Right lung (tissue), 10 donors: ENCODE measurements at places on chromosomes 1 and 21. TPM values are rescaled to one million over a fixed set of nuclear protein-coding genes. Genes with fewer than 3 reads are reported as not detected.
A peak's percentile ranks its signal among the peaks of the same experiment; 100 is the strongest.

OLFML2B gene
- polyA plus RNA-seq = 10.2 TPM

RORC gene
- 10.7 TPM for polyA plus RNA-seq

MR1 gene
- 7.7 TPM for polyA plus RNA-seq

WDR3 gene
- 38.1 TPM for polyA plus RNA-seq

HJV gene
- polyA plus RNA-seq = not detected

DNA sequence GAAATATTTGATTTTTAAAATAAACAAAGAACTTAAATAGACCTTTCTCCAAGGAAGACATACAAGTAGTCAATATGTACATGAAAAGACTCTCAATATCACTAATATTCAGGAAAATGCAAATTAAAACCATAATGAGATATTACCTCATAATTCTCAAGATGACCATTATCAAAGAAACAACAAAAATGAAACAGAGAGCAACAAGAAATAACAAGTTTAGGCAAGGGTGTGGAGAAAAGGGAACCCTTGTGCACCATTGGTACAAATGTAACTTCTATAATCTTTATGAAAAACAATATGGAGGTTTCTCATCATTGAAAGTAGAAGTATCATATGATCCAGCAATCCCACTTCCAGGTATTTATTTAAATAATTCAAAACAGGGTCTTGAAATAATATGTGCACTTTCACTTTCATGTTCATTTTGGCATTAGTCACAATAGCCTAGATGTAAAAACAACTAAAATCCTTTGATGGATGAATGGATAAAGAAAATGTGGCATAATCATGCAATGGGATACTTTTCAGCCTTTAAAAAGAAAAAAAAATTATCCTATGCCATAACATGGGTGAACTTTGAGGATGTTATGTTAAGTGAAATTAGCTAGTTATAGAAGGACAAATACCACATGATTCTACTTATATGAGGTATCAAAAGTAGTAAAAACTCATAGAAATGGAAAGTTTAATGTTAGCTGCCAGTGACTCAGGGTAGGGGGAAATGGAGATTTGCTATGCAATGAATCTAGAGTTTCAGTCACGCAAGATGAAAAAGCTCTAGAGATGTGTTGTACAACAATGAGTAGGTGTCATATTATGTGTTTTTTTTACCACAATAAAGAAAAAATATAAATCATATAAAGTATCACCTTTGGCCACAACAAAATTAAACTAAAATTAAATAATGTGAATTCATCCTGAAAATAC lies 114.5 kb upstream of the LYPLAL1 start:
- no peak for DNase-seq

DNA sequence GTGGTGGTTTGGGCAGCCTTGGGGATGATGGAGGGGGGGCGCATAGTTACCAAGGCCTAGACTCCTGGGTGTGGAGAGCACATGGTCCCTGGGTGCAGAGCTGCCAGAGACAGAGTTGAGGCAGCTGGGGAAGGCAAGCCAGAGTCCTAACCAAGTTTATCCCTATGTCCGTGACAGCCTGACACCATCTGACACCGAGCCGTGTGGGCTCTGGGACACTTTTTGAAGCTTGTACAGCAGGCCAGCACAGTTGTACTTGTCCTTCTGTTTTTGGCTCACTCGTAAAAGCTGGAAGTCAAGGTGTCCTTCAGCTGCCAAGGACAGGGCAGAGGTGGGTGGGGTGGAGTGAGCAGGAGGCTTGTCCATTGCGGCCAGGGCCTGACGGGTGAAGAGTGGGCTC lies 28.5 kb downstream of the SLC26A9 start:
- DNase-seq = no peak

DNA sequence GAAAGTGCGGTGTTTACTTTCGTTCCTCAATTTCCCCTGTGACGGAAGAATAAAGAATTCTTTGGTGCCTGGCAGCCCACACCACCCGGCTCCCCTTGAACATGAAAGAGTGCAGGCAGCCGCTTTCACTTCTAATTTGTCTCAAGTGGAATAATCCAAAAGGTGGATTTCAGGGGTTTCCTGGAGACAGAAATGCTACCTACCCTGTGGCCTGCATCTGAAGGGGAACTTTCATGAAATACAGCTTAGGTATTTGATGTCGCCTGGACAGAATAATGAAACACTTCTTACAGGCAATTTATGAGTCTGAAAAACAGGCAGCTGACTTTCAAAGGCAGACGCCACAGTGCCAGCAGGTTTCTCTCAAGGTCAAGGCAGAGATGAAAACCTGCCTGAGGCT lies 169.5 kb upstream of the USP24 start:
- peak; percentile 32 for DNase-seq

DNA sequence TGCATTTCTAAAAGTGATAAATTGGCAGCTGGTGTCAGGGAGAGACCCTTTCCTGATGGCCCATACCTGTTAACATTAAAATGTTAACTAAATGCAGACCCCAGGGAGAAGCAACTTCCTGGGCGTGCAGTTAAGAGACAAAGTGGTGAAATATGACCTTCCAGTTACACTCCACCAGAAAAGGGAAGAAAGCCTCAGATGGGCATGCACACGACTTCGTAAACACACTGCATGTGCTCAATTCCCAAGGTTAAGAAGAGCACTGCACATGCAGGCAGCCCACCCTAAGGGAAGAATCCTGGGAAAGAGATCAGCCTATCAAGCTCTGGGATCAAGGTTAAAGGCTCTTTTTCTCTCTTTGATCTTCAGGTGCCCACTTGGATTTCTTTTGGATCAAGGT lies 9.7 kb upstream of the GBP6 start:
- DNase-seq = no peak

GRCh38 chr1:90964444-90965035 lies 57.3 kb downstream of the ZNF644 start:
- DNase-seq = peak; percentile 6

DNA sequence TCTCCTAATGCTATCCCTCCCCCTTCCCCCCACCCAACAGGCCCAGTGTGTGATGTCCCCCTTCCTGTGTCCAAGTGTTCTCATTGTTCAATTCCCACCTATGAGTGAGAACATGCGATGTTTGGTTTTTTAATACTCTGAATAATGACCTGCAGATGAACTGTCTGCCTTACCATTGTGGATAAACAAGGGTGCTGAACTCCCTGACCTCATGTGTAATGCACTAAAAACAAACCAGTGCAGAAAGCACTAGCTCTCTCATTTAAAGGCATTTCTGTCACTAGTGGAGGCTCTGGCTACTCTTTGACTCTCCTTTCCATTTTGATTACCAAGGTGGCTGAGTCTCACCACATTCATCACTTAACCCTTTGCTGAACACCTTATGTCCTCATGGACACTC lies 23.1 kb upstream of the TRAF3IP3 start:
- DNase-seq = no peak

DNA sequence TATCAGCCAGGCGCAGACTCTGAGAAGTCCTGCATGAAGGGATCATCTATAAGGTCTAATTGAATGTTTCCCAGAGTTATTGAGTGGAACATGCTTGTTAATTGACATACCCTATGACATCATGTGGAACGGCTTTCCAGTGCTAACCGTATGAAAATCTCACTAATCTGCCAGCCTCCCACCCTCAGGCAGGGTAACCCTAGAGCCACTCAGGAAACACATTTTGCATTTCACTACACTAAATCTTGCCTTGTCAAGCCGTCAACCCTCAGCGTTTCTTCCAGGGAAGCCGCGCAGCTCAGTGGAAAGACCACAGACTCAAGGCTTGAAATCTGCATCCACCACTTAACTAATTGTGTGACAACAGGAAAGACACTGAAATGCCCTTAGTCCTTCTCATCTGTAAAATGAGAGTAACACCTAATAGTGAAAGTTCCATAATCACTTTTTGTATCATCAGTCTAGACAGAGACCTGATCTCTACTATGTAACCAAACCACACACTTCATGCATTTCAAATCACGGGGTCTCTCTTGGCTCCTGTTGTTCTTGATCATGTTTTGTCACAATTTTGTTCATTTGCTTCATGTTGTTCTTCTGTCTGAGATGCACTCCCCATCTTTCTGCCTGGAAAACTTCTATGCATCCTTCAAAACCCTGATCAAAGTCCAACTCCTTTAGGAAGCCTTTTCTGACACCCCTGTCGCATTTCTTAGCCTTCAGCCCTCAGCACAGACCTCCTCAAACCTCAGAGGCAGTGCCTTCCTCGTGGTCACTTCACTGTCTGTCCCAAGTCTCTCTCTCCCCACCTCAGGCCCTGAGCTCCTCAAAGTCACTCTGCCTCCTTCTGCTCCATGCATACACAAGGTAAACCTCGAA lies 246.5 kb downstream of the TOMM20 start:
- DNase-seq = no peak

DNA sequence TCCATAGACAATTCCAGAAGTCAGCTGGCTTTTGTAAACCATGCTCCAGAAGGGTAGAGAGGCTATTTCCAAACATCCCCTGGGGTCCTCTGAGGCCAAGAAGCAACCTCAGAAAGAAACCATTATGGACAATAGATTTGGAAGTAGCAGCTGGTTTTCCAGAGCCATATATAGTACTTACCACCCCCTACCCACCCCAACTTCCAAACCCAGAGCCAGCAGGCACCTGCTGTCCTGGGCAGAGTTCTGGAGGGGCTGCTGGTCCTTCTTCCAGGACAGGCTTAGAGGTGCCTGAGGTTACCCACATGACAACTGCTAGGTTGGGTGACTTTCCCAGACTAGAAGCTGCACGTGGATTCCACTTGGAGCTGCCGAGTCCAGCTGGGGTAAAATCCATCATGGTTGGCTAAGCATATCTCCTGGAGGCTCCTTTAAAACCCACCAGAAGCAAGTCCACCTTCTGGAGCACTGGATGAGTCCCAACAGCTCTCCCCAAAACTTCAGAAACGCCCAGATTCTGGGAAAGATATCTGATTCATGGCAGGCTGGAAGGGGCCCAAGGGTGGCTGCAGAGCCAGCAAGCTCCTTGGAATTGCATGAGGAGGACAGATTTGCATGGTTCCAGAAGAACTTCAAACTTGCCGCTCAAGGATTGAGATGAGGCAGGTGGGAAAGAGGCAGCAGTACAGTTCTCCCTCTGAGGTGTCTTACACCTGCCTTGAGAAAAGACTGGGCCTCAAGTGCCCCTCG lies 5.8 kb downstream of the MYCL start:
- no peak for DNase-seq

DNA sequence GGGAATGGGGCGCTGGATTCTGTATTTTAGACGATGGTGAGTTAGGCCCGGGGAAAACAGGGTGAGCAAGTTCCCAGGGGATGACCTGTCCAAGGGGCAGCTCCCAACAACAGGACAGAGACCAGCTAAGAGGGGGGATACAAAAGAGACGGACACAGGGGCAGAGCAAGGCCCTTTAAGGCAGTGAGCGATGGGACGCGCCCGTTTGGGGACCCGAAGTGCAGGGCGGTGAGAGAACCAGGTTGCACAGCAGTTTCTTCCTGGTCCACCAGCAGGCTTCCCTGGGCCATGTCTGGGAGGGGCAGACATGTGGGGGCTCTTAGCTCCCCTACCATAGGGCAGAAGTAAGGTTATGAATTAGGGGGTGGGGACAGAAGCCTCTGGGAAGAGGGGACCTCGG lies 22.0 kb downstream of the INAVA start:
- DNase-seq = no peak

DNA sequence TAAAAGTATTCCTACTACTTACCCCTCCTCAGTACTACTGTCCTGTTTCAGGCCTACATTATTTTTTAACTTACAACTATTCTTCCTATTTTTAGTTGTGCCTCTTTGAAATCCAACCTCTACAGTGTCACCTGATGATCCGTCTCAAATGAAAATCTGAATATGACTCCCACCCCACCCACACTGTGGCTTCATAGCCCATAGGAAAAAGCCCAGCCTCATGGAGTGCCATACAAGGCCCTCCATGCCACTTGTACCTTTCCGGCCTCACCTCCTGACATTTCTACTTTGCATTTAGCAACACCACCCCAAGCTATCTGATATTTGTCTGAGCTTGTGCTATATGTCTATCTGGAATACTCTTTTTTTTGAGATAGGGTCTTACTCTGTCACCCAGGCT lies 49.3 kb downstream of the TRAF5 start:
- no peak for DNase-seq

GRCh38 chr1:27809883-27810282 lies 20.7 kb upstream of the PPP1R8 start:
- DNase-seq = no peak

DNA sequence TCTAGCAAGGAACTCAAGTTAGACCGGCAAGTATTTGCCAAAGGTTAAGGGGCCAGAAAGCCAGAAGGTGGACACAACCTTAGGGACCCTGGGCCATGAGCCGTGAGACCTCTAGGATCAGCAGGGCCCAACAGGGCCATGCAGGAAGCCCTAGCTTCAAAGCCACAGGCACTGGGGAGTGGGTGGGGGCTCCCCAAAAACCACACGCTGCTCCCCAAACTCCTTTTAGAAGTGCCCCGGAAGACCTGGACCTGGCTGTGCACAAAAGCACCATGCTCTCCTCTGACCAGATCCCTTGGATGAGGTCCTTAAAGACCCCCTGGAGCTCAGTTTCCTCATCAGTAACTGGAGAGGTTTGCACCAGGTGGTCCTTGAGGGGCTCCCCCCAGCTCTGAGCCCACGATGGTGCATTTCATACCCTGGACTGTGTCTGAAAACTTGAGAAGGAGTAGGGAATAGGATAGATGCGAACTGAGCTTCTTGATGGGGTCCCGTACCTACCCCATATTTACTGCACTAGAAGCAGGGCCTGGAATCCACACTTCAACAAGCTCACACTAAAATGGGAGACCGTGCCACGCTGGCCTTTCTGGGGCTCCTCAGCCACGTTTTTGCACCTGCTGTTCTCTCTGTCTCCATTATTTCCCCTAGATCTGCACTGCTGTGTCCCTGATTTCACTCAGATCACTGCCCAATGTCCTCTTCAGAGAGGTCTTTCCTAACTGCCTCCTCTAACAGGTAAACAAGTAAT lies 40.6 kb upstream of the LBR start:
- no peak for DNase-seq

DNA sequence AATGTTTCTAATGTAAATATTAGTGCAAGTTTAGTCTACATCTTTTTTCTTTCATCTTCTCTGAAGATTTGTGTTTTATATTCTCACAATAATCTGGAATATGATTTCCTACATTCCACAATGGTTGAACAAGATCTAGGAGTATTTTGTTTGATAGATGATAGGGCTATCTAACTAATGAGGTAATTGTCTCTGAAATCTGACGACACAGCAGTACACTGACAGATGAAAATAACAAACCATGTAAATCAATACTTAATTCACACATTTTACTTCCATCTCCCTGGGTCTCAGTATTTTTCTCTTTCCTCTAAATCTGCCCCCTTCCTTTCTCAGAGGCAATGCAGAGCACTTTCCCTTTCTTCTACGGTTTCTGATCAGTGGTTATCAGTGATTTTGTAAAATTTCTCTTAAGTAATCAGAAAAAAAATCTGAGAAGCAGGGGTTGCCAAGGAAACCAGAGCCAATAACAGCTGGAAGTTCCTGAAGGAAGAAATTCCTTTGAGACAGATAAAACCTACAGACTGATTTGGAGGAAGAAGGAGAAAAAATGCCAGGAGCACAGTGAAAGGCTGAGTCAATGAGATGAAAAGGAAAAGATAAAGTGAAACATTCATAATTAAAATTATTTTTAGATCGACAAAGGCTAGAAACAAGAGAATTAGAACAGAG lies 7.3 kb upstream of the ANKRD13C start:
- no peak for DNase-seq
